ENCODE measurements at places on chromosomes 6 and 20.

DNA sequence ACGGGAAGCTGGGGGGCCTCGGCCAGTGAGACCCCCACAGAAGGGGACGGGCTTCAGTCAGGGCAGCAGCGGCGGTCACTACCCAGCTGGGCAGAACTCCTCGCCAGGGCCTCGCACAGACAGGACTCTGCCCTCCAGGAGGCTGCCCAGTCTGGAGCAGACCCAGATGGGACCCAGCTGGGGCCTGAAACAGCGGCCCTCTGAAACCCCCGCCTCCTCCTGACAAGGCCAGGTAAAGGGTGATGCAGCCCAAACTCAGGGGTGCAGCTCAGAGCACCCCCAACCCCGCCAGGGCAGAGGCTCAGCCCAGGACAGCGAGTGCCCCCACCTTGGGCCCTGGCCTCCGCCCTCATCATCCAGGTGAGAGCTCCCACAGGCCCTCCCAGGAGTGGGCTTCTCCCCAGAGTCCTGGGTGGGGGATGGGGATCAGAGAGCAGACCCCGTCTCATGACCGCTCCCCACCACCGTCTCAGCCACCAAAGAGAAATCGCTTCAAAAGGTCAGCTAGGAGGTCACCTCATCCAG lies 2.2 kb downstream of the EEF1A2 start:
- peaks cover 45% of the 10 kb centered on the region for H3K4me1 ChIP-seq
- H3K4me3 ChIP-seq: peak overlapping the region; percentile 46
- H3K27ac ChIP-seq: no peak overlapping the region
- no peaks in the 10 kb centered on the region for H3K36me3 ChIP-seq

- H3K27me3 ChIP-seq: no peaks in the 10 kb centered on the region
- H3K27ac ChIP-seq: no peak overlapping the region
- peaks cover 26% of the 10 kb centered on the region for H3K36me3 ChIP-seq
- peaks cover 8% of the 10 kb centered on the region for H3K4me1 ChIP-seq
- no peak overlapping the region for H3K4me3 ChIP-seq
- no peak for DNase-seq
Measured at GRCh38 chr6:121451250-121451649, 15.8 kb downstream of the GJA1 start.

DNA sequence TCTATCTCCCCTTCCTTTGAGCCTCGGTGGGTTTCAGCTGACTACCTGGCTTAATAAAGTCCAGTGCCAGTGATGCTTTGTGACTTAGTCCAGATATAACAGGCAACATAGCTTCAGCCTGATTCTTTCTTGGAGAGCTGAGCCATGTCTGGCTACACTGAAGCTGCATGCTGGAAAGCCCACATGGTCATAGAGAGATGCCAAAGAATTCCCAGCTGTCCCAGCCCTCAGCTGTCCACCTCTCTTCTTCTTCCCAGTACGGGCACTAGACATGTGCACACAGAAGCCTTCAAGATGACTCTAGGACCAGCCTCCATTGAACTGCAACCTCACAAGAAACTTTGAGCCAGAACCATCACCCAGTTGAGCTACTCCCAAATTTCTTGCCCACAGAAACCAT lies 154.1 kb upstream of the MYLIP start:
- H3K27ac ChIP-seq: no peak overlapping the region
- no peaks in the 10 kb centered on the region for H3K27me3 ChIP-seq
- no peak for DNase-seq
- H3K36me3 ChIP-seq: no peaks in the 10 kb centered on the region
- H3K4me1 ChIP-seq: no peaks in the 10 kb centered on the region

DNA sequence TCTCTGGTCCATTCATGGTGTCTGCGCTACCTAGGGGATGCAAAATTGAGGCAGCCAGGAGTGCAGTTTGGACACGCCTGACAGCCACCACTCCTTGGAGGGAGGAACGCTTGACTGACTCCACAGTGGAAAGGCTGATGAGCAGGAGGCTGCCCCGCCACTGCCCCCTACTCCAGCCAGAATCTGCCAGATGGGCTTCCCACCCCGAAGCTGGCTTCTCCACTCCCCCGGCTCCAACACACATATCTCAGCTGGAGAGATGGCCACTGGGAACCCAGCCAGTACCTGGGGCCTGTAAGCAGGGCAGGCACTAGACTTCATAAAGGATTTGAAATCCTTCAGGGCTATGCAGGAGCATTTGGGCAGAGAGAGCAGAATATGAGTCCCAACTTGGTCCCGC lies 51.4 kb upstream of the BLCAP start:
- no peak overlapping the region for H3K27ac ChIP-seq
- no peaks in the 10 kb centered on the region for H3K4me1 ChIP-seq
- H3K27me3 ChIP-seq: no peaks in the 10 kb centered on the region
- H3K4me3 ChIP-seq: no peak overlapping the region
- no peaks in the 10 kb centered on the region for H3K36me3 ChIP-seq

DNA sequence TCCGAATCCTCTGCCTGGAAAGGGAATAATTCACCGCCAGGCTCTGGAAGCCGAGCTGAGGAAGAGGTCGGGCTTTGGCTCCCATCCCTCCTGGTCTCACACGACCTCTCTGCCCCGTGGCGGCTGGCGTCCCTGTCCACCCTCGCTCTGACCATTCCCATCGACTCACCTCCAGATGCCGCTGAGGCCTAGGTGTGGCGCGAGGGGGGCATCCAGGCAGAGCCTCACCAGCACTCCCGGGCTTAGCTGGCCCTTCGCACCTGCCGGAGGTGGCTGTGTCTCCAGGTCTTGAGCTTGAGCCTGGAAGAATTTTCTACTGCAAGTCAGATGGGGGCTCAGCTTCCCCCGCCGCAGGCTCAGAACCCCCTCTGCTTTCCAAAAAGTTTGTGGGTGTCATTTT lies 28.5 kb upstream of the SMOC2 start:
- H3K4me3 ChIP-seq: no peak overlapping the region
- no peak for DNase-seq
- no peak overlapping the region for H3K27ac ChIP-seq
- peaks cover 33% of the 10 kb centered on the region for H3K4me1 ChIP-seq

GRCh38 chr20:33145521-33145920 lies 22.4 kb upstream of the BPIFA2 start:
- H3K27ac ChIP-seq: no peak overlapping the region
- no peaks in the 10 kb centered on the region for H3K27me3 ChIP-seq
- H3K4me1 ChIP-seq: no peaks in the 10 kb centered on the region
- H3K4me3 ChIP-seq: no peak overlapping the region
- no peaks in the 10 kb centered on the region for H3K36me3 ChIP-seq

DNA sequence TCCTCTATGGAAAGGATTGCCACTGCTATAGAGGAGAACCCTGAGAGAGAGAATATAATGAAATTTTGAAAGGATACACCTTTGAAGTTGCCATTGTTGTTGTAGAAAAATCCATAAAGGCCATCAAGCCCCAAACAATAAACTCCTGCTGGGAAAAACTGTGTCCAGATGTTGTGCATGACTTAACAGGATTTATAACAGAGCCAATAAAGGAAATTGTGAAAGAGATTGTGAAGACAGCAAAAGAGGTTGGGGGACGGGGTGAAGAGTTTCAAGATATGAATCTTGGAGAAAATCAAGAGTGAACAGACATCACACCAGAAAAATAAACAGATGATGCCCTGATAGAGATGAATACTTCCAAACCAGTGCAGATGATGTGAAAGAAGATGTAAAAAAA lies 396.4 kb downstream of the BCKDHB start:
- DNase-seq: no peak
- H3K36me3 ChIP-seq: no peaks in the 10 kb centered on the region
- no peaks in the 10 kb centered on the region for H3K4me1 ChIP-seq
- no peak overlapping the region for H3K4me3 ChIP-seq
- no peaks in the 10 kb centered on the region for H3K27me3 ChIP-seq

GRCh38 chr20:22381812-22382416 lies 202.5 kb downstream of the FOXA2 start:
- H3K27ac ChIP-seq: no peak overlapping the region
- no peaks in the 10 kb centered on the region for H3K36me3 ChIP-seq
- H3K4me1 ChIP-seq: no peaks in the 10 kb centered on the region
- no peak overlapping the region for H3K4me3 ChIP-seq

- no peaks in the 10 kb centered on the region for H3K36me3 ChIP-seq
- H3K4me1 ChIP-seq: no peaks in the 10 kb centered on the region
- no peak overlapping the region for H3K4me3 ChIP-seq
- no peak overlapping the region for H3K27ac ChIP-seq
- no peak for DNase-seq
Measured at GRCh38 chr6:112827793-112828192, 480.7 kb downstream of the RFPL4B start.

DNA sequence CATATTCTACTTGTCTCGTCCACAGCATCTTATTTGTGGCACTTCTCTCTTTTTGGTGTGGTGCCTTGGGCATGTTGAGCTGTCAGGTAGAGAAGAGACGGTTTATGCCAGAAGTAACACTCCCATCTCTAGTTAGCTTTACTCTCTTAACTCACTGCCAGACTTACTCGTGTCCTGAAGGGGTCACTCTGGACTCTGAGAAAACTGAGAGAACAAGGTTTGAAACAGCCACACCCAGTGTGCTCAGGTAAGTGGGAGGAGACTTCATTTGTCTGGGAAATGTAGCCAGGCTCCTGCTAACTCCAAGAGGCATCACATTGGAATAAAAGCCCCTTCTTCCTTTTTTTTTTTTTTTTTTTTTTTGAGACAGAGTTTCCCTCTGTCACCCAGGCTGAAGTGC lies 360.8 kb downstream of the QKI start:
- H3K27me3 ChIP-seq: no peaks in the 10 kb centered on the region
- H3K27ac ChIP-seq: no peak overlapping the region
- no peak overlapping the region for H3K4me3 ChIP-seq
- no peaks in the 10 kb centered on the region for H3K4me1 ChIP-seq
- DNase-seq: no peak

DNA sequence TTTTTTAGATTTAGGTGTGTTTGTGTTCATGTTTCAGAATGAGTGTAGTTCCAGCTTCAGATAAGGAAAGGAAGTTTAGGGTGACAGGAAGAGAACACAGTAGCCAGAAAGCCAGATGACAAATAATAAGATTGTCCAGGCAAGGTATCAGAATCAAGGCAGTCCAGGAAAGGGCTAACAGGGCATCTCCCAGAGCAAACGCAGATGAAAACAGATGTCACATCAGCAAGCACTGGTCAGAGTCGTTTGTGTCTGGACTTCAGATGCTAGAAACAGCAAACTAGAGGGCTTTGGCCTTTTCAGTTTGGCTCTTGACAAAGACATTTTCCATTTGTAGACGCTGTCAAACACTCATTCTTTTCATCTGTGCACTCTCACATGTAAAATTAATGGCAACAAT lies 65.5 kb downstream of the VIP start:
- no peak overlapping the region for H3K27ac ChIP-seq
- no peaks in the 10 kb centered on the region for H3K36me3 ChIP-seq
- no peaks in the 10 kb centered on the region for H3K4me1 ChIP-seq
- DNase-seq: no peak
- H3K27me3 ChIP-seq: no peaks in the 10 kb centered on the region

DNA sequence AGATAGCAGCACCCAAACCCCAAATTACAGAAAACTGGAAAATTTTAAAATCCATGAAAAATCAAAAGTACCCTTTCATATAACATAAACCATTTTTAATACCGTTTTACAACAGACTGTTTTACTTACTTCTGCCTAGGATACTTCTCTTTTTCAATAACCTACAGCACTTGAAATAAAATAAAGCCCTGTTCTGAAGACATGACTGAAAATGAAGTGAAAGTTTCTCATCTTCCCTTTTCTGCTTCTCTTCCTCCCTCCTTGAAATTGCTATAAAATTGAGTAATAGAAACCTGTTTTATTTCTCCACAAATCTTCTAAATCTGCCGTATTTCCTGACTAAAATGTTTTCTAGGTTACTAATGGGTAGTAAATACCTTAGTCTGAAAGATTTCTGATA lies 20.3 kb downstream of the MMS22L start:
- no peak for DNase-seq
- no peaks in the 10 kb centered on the region for H3K27me3 ChIP-seq
- H3K4me3 ChIP-seq: no peak overlapping the region
- no peaks in the 10 kb centered on the region for H3K36me3 ChIP-seq
- H3K4me1 ChIP-seq: no peaks in the 10 kb centered on the region
- no peak overlapping the region for H3K27ac ChIP-seq

GRCh38 chr20:18443886-18444285 lies 22.9 kb downstream of the DZANK1 start:
- H3K27ac ChIP-seq: no peak overlapping the region
- H3K27me3 ChIP-seq: no peaks in the 10 kb centered on the region
- peaks cover 5% of the 10 kb centered on the region for H3K4me1 ChIP-seq
- H3K36me3 ChIP-seq: no peaks in the 10 kb centered on the region
- H3K4me3 ChIP-seq: no peak overlapping the region
- no peak for DNase-seq

DNA sequence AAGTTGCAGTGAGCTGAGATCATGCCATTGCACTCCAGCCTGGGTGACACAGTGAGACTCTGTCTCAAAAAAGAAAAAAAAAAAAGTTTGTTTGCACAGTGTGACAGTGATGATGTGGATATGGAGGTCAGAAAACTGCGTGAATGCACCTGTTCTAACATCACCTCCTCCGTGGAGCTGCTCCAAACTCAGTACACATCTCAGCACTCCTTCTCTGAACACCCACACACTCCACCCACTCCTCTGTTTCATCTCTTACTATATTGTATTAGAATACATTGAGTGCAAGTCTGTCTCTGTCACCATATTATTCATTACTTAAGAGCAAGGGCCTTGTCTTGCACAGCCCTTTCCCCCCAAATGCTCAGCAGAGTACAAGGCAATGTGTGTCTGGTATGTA lies 51.5 kb upstream of the ENPP4 start:
- no peak overlapping the region for H3K27ac ChIP-seq
- no peaks in the 10 kb centered on the region for H3K36me3 ChIP-seq
- DNase-seq: no peak
- H3K4me3 ChIP-seq: no peak overlapping the region

DNA sequence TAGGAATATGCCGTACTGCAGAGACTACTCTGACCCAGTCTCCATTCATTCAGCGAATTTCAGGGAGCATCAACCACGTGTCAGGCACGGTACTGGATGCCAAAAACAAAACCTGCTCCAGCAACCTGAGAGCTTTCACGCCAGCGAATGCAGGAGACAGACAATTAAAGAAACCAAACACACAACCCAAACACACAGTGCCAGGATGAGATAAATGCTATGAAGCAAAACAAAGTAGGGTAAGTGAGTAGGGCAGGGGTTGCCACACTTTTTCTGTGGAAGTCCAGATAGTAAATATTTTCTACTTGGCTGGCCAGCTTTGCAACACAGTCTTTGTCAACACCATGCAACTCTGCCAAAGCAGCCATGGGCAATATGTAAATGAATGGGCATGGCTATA lies 10.0 kb downstream of the MOCS1 start:
- no peaks in the 10 kb centered on the region for H3K27me3 ChIP-seq
- H3K27ac ChIP-seq: no peak overlapping the region
- peaks cover 70% of the 10 kb centered on the region for H3K36me3 ChIP-seq
- DNase-seq: no peak

GRCh38 chr6:91304521-91304920 lies 717.6 kb upstream of the MAP3K7 start:
- H3K4me3 ChIP-seq: no peak overlapping the region
- H3K27ac ChIP-seq: no peak overlapping the region
- H3K27me3 ChIP-seq: no peaks in the 10 kb centered on the region
- no peaks in the 10 kb centered on the region for H3K4me1 ChIP-seq

All from esophagus muscularis mucosa (tissue), 4 donors.